Lung (tissue), 17 donors: ENCODE measurements at places on chromosomes 11 and 22.
A peak's percentile ranks its signal among the peaks of the same experiment; 100 is the strongest.

DNA sequence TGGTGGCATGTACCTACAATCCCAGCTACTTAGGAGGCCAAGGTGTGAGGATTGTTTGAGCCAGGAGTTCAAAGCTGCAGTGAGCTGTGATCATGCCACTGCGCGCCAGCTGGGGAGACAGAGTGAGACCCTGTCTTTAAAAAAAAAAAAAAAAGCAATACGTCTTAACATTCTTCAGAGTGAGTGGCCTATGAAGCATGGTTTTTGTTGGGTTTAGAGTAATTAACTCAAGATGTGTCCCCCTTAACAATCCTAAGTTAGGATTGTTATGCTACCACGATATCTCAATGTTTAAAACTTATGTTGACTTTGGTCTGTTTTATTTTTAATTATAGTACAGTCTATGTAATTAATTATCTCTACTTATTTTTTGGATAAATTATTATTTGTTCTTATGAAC lies 156.1 kb downstream of the HIPK3 start:
- DNase-seq, result no peak

DNA sequence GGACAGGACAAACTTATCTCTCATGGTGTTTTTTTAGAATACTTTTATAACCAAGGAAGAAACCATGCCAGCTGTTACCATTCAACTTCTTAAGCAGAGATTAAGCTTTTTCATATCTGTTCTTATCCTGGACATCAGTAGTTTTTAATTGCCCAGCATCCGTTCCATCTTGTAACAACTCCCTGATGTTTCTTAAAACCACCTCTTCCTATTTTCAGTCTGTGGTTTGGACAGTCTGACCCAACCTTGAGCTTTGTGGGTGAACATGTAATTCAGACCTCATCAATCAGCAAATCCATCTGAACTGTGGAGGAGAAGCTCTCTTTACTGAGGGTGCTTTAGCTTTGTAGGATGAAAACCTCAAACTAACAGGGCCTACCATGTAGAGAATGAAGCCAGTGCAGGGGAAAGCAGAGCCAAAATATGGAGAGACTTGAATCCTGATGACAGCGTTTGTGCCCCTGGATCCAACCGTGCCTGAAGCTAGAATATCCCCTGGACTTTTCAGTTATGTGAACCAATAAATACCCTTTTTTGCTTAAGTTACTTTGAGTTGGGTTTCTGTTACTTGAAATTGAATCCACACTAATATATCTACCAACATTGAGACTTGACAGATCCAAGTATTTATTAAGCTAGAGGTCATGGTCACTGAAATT lies 9.4 kb downstream of the TUG1 start:
- DNase-seq, result no peak

DNA sequence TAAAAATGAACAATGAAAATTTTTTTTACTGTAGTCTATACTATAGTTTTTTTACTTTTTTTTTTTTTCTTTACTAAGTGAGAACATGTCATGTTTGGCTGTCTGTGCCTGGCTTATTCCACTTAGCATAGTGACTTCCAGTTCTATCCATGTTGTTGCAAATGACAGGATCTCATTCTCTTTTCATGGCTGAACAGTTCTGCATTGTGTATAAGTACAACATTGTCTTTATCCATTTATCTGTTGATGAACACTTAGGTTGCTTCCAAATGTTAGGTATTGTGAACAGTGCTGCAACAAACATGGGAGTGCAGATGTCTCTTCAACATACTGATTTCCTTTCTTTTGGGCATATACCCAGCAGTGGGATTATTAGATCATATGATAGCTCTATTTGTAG lies 88.1 kb upstream of the CCDC90B start:
- no peak for DNase-seq

DNA sequence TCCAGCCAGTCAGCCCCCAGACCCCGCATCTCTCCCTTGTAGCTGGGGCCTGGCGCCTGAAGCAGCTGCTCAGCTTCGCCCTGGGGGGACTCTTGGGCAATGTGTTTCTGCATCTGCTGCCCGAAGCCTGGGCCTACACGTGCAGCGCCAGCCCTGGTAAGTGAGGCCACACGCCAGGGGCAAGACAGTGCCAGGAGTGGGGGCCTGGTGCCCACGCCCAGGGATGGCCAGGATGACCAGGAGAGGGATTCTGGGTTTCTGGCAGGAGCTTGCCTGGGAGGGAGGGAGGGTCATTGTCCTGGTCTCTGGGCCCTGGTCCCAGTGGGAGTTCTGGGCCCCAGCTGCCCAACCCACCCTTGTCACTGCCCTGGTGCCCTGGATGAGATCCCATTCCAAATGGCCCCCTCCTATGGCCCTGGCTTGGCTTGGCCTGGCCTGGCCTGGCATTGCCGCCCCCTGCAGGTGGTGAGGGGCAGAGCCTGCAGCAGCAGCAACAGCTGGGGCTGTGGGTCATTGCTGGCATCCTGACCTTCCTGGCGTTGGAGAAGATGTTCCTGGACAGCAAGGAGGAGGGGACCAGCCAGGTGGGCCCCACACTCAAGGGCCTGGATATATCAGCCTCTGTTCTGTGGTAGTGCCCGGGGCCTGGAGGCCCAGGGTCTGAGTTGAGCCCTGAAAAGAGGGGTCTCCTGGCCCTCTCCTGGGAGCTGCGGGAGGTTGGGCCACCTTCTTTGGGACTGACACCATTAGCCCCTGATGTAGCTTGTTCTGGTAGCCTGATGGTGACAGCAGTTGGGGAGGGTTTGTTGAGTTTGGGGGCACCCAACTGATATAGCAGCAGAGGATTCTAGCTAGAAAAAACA lies 3.7 kb downstream of the SLC39A13 start:
- no peak for DNase-seq

DNA sequence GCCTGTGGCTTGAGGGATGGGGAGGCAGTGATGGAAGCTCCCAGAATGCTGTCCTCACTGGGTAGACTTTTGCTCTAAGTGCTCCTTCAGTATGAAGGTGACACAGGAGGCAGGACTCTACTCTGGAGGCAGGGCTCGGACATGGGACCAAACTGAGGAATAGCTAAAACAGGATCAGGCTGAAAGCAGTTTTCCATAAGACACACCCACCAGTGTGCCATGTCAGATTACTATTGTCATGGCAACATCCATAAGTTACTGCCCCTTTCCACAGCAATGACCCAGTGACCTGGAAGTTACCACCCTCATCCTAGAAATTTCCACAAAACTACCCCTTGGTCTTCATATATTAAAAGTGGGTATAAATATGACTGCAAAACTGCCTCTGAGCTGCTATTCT lies 43.6 kb upstream of the GALNT18 start:
- DNase-seq, result no peak

GRCh38 chr11:102320188-102320587 lies 2.9 kb downstream of the BIRC3 start:
- no peak for DNase-seq

DNA sequence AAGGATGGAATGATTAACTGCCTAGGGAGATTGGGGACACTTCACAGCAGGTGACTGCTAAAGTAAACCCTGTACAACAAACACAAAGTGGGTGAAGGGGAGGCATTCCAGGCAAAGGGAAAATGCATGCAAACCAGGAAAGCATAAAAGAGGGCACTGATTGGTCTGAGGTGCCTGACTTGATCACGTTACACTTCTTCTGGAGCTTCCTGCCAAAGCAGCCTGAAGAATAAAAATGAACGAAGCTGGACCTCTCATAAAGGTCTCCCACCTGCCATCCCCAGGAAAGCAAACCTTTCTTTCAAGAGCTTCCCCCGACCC lies 46.7 kb upstream of the SCUBE2 start:
- no peak for DNase-seq

DNA sequence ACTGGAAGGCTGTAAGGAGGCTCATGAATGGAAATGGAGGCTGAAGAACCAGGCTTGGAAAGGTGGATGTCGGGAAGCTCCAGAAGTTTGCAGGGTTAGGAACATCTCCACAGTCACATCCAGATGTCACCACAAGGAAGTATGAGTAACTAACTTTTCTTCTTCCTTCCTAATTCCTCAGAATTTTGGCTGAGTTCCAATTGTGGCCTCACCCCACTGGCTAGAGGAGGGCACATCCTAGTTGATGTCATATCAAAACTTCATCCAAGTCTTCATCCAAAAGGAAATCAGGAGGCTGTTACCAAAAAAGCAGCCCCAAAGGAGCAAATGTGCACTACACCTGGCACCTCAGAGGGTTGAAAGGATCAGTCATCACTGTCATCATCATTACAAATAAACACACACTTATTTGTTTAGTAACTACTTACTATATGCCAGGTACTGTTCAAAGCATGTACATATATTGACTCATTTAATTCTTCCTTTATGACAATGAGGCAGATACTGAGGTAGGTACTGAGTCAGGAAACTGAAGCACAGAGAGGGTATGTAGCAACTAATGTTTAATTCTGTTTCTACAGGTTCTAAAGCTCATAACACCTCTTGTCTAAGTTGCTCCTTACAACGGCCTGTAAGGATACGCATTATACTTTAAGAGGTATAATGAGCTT lies 7.3 kb upstream of the PTPN5 start:
- no peak for DNase-seq

GRCh38 chr22:30267382-30268302 lies 991 bp upstream of the OSM start:
- DNase-seq, result no peak

- DNase-seq, result peak; percentile 20
Observed at GRCh38 chr11:100467821-100468508, 219.1 kb upstream of the ARHGAP42 start.

GRCh38 chr11:120815319-120816100 lies 208.4 kb upstream of the TBCEL start:
- DNase-seq, result no peak

DNA sequence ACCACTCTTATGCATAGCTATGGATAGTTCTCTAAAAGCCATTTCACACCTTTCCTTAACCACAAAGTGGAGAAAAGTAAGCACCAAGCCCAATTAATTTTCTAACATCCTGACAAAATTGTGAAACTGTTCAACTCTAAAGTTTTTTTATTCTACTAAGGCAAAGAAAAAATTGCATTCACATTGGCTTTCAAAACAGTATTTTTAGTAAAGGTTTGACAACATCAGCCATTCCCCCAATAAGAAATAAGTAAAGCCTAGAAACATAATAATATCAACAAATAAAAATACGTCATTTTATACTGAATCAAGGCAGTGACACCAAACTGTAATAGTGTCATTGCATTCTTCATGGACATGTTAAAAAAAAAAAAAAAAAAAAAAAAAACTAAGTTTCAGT lies 11.1 kb downstream of the FAM168A start:
- no peak for DNase-seq

DNA sequence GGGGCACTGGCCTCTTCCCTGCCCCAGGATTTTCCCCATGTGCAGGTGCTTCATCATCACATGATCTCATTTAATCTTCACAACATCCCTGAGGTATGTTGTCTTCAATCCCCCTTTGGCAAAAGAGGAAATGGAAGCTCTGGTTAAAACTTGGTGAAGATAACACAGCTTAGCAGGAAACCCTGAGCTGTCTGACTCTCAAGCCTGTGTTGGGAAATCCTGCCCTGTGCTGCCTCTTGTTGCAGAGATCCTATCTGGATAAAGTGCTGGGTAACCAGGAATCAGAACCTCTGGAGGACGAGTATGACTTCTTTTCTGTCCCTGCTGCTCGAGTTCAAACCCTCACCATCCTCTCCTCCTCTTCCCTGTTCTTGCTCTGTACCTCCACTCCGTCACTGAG lies 13.1 kb upstream of the E2F8 start:
- no peak for DNase-seq
